GM12892 (cell line): ENCODE measurements at places on chromosomes 7 and 10.

DNA sequence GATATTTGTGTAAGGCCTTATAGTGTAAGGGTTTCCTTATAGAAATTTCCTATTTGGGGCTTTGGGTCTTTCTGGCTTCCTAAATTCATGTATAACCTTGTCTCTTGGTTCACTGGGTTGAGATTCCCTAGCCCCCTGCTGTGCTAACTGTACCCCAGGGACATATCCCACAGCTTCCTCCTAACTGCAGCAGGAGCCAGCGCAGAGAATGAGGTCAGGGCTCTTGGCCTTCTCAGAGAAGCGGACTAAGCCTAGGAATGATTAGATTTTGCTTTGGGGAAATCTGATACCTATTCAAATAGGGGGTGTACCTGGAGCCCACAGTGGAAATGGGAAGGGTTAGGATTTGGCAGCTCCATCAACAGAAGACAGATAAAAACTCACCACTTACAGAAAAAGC is 138.1 kb upstream of the EFCAB10 start:
- no peak for DNase-seq

DNA sequence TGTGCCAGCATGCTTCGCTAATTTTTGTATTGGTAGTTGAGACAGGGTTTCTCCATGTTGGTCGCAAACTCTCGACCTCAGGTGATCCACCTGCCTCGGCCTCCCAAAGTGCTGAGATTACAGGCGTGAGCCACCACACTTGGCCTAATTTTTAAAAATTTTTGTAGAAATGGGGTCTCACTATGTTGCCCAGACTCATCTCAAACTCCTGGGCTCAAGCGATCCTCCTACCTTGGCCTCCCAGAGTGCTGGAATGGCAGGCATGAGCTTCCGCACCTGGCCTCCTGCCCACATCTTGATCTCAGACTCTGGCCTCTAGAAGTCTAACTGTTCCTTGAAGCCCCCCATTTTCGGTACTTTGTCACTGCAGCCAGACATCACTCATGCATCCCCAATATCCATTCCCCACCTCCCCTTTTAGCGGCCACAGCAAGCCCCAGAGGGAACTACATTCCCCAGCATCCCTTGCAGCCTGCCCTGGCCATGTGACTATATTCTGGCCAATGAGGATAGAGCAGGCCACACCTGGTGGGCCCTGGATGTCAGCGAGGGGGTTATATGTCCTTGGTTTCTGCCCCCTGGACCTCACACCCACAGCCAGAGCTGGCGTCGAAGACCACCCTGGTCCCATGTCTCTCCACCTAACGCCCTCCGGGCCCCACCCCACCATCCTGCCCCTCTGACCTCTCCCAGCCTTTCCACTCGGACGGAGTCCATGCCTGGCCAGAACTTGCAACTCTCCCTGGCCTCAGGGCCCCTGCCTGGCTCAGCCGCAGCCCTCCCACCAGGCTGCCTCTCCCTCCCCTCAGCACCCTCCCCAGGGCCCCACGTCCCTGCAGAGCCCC is 33.8 kb downstream of the MICALL2 start:
- DNase-seq = no peak

DNA sequence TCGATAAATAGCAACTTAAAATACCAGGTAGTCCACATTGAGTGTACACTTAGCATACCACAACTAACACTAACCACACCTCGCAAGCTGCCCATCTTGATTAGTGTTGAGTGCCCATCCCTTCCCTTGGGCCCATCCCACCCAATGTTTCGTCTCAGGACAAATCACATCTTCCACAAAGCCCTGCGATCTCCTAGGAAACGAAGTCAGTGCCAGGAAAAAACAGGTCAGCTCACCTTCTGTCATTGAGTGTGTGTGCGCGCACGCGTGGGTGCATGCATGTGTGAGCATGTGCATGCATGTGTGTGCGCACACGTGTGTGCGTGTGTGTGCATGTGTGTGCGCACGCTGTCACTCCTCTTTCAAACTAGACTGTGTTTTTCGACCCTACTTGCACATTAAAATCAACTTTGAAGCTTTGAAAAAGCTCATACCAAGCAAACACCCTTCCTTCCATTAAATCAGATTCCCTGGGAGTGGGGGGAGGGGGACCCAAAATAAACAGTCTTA is 48.8 kb upstream of the OPALIN start:
- no peak for DNase-seq

GRCh38 chr10:48470115-48470892 is 134.6 kb downstream of the ARHGAP22 start:
- DNase-seq = no peak
